ENCODE measurements at places on chromosomes 13 and 19.

- DNase-seq, result no peak
These were observed 13.5 kb downstream of the ERVV-2 start for GRCh38 chr19:53057904-53058580.

DNA sequence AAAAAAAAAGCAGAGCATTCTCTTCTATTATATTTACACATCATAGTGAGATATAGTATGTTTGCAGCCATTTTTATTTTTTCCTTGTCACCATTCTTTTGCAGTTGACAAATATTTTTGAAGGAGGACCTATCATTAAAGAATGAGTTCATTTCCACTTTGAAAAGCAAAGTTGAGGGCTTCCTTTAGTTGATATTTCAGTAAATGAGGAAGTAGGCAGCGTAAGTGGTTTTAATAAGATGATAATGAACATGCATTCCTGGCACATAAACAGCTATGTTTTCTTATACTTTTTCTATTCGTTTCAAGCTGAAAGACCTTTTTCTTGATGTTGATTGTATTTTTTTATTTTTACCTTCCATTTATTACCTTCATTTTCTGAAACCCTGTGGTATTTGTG is 66.2 kb downstream of the ZMYM2 start:
- no peak for DNase-seq

DNA sequence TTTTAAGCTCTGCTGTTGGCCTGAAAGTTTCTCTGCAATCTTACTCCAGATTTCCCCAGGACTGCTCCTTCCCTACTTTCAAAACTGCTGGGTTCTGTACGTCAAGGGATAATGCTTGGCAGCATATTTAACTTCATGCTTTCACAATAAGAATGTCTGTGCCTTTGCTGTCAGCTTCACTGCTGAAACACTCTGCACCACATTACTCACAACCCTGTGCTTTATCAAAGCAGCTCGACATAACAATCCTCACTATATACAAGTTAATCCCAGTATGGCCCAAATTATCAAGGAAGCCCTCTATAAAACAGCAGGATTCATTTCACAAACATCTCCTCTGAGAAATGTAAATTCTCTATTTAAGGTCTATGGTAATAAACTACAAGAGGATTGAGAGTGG is 17.5 kb downstream of the LATS2 start:
- peak; percentile 60 for DNase-seq

DNA sequence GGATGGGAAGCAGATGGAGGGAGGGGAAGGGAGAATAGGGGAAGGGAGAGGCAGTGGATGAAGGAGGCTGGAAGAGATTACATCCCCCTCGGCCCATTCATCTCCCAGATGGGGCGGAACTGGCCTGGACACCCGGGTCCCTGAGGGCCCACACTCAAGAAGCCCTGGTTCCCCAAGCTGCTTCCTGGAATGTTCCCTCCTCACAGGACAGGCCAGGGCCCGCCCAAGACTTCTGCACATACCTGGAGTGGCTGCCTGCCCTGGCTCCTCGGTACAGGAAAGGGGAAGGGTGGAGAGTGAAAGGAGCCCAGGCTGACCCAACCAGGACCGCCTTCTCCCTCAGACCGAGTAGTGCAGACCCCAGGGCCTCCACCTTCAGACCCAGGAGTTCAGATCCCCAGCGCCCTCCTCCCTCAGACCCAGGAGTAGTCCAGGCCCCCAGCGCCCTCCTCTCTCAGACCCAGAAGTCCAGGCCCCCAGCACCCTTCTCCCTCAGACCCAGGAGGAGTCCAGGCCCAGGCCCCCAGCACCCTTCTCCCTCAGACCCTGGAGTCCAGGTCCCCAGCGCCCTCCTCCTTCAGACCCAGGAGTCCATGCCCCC is 489 bp downstream of the NTF4 start:
- DNase-seq, result no peak

DNA sequence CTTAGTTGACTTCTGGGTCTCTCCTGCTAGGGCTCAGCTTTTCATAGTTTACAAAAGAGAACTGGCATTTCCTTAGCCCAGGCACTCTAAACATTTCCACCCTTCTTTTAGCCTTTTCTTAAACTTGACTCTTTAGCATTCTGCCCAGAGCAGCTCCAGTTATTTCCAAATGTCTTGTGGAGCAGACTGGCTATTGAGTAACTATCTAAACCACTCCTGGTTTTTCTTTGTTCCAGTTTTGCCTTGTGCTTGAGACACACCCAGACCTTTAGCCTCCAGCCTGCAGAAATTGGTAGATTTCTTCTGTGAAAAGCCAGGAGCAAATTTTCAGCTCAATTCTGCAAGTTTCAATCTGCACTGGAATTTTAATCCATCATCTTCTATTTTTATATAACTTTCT is 1813.1 kb downstream of the OLFM4 start:
- no peak for DNase-seq

DNA sequence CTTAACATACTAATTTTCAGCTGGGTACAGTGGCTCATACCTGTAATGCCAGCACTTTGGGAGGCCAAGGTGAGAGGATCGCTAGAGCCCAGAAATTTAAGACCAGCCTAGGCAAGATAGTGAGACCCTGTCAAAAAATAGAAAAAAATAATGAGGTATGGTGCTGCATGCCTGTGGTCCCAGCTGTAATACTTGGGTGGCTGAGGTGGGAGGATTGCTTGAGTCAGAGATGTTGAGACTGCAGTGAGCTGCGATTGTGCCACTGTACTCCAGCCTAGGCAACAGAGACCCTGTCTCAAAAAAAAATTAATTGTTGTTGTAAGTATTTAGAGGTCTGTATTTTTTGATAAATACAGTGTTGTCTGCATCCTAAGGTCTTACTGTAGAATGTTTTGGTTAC is 66.8 kb downstream of the FNDC3A start:
- peak; percentile 54 for DNase-seq

DNA sequence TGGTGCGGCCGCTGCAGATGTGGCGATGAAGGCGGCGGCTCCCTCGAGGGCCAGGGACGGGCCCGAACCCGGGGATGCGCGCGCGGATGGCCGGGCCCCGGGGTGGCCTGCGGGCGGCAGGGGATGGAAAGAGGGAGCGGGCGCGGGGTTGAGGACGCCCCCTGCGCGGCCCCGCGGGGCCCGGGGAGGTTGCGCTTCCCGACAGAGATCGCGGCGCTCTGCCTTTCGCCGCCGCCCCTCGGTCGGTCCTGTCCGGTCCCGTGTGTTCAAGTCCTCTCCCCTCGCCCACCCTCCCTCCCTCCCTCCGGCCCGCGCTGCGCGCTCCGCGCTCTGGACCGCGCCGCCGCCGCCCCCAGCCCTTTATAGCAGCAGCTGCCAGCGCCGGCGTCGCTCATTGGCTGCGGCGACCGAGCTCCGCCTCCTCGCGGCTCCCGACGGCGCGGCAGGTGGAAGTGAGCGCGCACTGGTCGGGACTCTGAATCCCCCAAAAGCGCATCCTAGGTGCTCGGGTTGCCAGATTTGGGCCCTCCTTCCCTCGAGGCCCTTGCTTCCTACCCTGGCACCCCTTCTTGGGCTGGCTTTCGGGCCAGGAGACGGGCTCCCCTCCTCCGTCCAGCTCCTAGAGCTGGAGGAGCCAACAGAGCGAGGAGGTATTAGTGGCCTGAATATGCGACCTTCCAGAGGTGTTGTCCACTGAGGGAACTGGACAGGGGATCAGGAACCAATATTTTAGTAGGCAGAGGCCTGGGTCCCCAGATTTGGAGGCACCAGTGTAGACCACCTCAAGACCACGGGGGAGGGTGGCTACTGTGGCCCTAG is at the start of gene ELAVL3:
TSS of gene ELAVL3 (minus strand) at position 332 of the 819 bp plus-strand sequence. CDS start 438 bp downstream, outside the sequence.
- DNase-seq, result no peak

DNA sequence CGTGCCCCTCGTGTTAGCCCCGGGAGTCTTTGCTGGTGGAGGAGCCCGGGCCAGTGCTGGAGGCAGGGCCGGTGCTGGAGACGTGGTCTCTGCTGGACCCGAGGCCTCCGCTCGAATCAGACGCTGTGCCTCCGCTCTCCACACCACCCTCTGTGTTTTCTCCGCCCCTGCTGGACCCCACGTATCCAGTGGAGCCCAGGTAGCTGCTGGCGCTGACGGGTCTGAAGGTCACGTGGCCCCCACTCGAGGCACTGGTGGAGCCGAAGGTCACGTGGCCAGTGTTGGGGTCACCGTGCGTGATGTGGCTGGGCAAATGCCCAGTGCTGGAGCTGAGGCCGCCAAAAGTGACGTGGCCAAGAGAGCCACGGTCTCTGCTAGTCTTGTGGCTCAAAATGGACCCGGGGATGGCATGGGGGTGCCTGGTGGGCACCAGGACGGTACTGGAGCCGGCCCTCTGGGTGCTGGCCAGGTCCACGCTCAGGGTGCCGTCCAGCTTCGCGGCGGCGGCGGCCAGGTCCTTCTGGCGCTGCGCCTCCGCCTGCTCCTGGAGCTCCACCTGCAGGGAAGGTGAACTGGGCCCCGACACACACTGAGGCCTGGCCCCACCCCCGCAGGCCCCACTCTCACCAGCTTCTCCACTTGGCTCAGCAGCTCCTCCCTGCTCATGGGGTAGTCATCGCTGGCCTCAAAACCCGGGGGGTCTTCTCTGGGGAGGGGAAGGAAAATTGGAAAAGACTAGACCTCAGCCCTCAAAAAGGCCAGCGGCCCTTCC is 27.3 kb downstream of the ZNF114 start:
- no peak for DNase-seq

DNA sequence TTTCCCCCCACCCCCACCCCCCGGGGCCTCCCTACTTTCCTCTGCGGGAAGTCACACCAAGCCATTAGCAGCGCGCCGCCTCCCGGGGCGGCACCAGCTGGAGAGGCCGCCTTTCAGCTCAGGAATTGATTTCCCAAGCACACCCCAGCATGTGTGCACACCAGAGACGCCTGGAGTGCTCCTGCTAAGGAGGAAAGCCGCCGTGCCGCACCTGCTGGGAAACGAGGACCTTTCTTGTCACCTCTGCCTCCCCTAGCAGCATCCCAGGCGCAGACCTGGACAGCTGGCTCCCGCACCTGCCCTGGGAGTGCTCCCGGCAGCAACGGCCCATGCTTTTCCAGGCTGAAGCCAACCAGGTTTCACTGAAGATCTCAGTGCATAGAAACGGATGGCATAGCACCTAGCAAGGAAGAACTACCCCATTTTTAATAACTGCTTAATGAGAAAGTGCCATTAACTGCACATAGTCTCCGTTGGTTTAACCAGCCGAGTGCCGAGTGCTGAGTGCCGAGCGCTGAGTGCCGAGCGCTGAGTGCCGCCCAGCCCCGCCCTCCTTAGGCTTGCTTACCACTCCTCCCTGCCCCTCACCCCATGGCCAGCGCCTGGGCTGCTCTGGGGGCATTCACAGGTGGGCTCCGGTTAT is 165.0 kb downstream of the USP12 start:
- DNase-seq, result peak; percentile 12

GRCh38 chr13:33745370-33746324 is 72.3 kb upstream of the RFC3 start:
- no peak for DNase-seq

DNA sequence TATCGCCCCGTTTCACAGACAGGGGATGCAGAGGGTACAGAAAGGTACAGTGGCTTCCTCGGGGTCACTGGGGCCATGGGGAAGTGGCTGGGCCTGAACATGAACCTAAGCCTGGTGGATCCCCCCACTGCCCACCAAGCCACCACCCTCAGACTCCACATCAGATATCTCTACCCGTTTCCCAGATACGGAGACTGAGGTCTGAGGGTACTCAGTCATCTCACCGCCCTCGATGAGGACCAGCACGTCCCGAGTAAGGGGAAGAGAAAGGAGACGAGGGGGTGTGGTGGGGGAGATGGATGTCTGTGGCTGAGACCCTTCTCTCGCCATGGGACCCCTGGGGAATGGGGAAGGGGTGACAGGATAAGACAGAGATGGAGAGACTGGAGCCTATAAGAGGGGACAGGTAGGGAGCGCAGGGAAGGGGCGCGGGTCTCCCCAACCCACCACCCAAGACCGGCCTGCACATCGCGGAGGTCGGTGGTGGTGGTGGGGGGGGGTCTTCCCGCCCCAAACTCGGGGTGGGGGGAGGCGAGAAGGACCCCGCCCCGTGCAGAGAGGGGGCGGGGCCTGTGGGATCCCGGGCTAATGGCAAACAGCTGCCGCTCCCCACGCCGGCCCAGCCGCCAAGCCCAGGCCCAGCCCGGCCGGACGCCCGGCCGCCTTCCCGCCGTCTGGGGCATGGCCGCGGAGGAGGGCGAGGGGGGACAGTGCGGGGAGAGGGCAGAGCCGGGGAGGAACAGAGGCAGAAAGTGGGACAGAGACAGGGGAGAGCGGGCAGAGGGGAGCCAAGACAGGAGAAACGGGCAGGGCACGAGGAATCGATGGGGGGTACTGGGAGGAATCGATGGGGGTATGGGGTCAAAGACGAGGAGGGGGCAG is 698 bp downstream of the KANK2 start:
- DNase-seq, result no peak

DNA sequence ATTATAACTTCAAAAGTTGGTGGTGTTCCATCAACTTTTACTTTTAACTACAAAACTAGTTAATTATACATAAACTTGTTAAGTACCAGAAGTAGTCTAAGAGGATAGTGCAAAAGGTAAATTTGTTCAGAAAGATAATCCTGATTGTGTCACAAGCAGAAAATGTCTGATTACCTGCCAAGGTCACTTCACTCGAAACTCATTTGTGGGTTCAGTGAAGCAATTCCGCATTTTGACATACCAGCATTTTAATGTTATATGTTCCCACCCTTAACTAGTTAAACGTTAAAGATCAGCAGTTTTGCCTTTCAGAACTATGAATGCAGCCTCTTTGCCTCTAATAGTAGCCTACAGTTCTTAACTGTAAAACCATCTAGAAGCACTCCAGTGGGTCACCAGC is 5.6 kb downstream of the EDNRB start:
- no peak for DNase-seq

GRCh38 chr13:72259528-72259927 is 392.5 kb upstream of the DACH1 start:
- DNase-seq, result no peak

DNA sequence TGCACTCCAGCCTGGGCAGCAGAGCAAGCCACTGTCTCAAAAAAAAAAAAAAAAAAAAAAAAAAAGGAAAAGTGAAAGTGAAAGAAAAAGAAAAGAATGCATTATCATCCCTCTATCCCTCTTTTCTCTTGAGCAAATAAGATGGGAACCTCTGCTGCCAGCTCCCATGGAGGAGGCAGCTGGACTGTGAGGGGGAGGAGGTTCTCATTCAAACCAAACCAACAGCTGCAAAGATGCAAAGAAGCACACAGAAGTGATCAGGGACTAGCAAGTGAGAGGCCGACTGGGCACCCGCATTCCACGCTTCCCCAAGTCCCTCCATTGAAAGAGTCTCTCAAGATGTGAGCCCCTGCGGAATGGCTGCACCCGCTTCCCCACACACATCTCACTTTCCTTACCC is 63.5 kb downstream of the TSHZ3 start:
- DNase-seq, result peak; percentile 9

GRCh38 chr13:46332772-46333171 is 54.3 kb downstream of the RUBCNL start:
- no peak for DNase-seq

- DNase-seq, result no peak
These were observed 43.6 kb downstream of the ANKRD27 start for GRCh38 chr19:32631381-32631780.

GRCh38 chr19:5580161-5580571 is 12.4 kb upstream of the TINCR start:
- DNase-seq, result no peak

GRCh38 chr19:29805031-29805965 is 6.5 kb upstream of the CCNE1 start:
- DNase-seq, result no peak

- DNase-seq, result no peak
These were observed 975 bp downstream of the ZNF358 start for GRCh38 chr19:7516878-7517277.

GRCh38 chr19:45638930-45639729 is at the start of gene EML2:
EML2 (minus strand) TSS chr19:45639397; CDS start chr19:45639376, 21 bp downstream.
- no peak for DNase-seq

All from brain microvascular endothelial cell (primary cell).